ENCODE measurements at places on chromosomes 16 and 17. TPM values are rescaled to one million over a fixed set of nuclear protein-coding genes. Genes with fewer than 3 reads are reported as not detected.

DNA sequence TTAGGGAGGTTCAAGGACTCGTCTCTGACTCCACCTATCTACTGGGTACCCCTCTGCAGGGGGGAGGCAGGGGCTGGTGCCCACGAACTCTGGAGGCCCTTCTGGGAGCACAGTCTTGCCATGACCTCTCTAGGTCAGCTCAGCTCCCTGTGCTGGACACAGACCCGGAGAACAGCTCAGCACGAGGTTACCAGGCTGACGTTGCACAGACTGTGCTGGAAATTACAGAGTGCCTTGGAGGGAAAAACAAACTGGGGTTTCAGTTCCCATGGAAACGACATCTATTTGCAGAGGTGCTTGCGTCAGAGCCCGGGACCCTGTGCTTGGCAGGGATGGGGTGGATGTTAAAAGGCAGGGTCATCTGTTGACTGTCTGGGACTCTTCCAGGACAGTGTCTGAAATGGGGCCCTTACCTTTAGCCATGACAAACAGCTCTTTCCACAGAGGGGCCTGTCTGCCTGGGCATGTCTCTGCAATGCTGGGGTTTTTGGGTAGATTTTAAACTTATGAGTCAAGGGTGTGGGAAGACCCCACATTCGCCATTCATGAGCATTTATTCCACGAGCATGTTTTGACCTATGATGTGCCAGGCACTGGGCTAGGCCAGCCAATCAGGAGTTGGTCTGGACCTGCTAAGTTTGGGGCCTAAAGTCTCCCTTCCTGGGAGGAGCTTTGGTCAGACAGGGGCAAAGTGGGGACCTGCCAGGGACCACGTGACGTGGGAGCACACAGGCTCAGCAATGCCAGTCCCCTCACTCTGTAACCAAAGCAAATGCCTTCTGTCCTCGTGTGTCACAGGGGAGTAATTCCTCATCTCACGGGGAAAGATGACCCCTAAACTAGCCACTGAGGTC is 22.5 kb downstream of the CCR7 start:
- DNase-seq: peak; percentile 76

DNA sequence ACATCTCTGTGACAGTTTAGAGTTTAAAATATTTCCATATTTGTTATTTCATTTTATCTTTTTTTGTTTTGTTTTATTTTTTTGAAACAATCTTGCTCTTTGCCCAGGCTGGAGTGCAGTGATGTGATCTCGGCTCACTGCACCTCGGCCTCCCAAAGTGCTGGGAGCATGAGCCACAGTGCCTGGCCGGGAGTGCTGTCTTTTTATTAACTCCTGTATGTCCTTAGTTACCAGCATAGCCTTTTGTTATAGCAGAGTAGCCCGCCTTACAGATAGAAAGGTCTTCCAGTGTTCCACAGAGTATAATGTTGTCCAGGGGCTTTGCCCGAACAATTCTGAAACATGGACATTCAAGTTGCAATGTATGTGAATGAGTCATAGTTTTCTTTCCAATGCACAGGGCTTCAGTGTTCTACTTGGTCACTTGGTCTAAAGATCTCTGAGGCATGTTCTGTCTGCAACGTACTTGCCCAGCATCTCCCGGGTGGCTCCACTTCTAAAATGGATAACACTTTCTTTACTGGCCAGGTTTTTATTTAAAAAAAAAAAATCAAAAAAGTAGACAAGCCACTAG is 125.6 kb downstream of the KCNJ18 start:
- no peak for DNase-seq

CHST6 gene
- not detected for total RNA-seq

GRCh38 chr17:27824176-27824715 is 23.9 kb upstream of the NOS2 start:
- no peak for DNase-seq
